Left renal pelvis (tissue), 4 donors: ENCODE measurements at places on chromosomes 2 and 18. TPM values are rescaled to one million over a fixed set of nuclear protein-coding genes. Genes with fewer than 3 reads are reported as not detected.

GRCh38 chr2:47008381-47009252, 93.0 kb upstream of the MCFD2 start:
- peak; percentile 64 for DNase-seq

GRCh38 chr18:59249199-59249774, 24.0 kb downstream of the RAX start:
- DNase-seq = peak; percentile 59

- DNase-seq = no peak
These were observed 22.8 kb upstream of the DNAH6 start for GRCh38 chr2:84493514-84493913.

DNA sequence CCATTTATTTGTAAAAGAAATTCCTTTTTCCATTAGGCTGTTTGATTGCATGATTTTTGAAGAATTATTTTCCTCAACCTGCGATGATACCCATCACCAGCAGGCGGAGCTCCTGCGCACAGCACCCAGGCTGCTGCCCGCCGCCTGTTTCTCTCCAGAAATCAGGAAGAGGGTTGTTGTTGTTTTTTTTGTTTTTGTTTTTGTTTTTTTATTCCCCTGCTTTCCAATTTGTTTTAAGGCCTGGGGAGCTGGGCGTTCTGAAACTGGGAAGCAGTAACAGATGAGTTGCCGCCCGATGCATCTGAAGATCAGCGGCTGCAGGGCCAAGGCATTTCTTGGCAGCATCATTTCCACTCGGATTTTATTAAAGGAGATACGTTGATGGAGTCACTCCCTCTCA, 132.1 kb downstream of the MBP start:
- DNase-seq = no peak

DNA sequence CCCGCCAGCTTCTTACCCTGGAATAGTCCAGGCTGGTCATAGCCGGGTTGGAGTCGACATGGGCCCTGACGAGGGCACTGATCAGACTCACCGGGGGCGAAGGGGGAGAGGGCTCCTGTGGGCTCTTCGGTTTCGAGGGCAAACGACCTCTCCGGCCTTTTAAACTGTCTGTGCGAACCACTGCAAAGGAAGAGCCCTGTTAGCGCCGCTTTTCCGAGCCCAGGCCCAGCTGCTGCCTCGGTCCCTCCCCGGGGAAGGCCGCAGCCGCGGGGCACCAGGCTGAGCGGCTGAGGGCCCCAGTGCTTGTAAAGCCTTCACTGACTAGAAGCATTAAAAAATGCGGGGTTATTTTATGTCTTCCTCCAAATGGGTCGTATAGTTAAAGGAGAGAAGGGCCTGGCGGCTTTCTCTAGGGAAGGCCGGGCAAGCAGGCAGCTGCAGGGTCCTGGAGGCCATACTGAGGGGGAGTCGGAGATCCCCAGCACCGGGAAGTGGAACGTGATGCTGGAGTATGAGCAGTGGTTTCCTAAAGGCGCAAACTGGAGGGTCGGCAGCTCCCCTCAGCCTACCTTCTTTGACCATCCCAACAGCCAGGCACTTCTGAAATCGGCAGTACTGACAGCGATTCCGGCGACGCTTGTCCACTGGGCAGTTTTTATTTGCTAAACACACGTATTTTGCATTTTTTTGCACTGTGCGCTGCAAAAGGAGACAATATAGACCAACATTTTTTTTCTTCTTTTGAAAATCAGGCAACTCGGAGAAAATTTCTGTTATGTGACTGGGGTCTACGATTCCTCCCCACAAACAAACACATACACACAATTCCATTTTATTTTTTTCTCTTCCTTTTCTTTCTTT, 4.5 kb downstream of the NR4A2 start:
- no peak for DNase-seq

DNA sequence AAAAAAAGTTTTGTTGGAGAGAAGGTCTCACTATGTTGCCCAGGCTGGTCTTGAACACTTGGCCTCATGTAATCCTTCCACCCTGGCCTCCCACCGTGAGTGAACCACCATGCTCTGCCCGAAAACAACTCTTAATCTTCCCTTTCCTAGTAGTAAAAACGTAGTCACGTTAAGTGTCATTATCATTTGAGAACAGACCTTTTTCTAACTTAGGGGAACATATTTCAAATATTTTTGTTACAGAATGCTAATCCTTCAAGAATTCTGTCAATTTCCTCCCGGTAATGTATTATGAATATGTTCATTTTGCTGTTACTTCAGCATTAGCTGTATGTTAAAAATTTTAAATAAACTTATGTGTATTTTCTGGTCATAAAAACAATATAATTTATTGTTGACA, 49.7 kb downstream of the MTA3 start:
- no peak for DNase-seq

GRCh38 chr18:22545066-22545760, 127.5 kb upstream of the CTAGE1 start:
- DNase-seq = no peak

The CXCR4 gene
- 50.4 TPM for polyA plus RNA-seq

The BMP10 gene
- polyA plus RNA-seq = not detected

- DNase-seq = peak; percentile 64
These were observed 35.3 kb upstream of the PPP1CB start for GRCh38 chr2:28716265-28716865.

DNA sequence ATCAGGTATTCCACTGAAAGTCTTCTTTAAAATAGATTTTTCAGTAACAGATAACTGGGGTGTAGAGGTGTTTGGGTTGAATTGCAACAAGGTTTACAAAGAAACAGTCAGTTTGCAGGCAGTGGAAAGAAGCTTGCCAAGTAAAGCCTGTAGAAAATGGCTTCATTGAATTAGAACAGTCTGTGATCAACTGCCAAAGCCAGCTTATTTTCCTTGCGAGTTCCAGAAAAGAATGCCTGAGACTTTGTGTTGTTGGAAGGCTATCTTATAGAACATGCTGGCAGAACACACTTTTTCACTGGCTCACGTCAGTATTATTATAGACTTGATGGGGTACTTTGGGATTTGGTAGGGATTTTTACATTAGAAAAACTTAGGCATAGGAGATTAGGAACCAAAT, 601.0 kb downstream of the XIRP2 start:
- DNase-seq = no peak

- DNase-seq = no peak
These were observed 14.2 kb upstream of the CXCR4 start for GRCh38 chr2:136131961-136132824.

- DNase-seq = no peak
These were observed 260.0 kb downstream of the GULP1 start for GRCh38 chr2:188551671-188552070.

DNA sequence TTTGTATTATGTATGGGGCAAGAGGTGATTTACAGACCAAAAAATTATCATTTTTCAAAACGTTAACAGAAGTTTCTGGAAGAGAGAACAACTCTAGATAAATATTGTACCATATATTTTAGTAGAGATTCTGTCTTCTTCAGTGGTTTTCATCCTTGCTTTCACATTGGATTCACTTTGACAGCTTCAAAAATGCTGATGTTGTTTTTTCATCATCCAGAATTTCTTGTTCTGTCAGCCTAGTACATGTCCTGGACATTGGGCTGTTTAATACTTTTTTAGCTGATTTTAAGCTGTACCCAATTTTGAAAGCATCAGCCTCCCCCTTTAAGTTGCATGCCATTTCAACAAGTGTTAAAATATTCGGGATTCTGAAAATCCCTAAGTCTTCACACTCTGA, 711.3 kb upstream of the LRATD1 start:
- no peak for DNase-seq

The C2orf66 gene
- polyA plus RNA-seq = 0.39 TPM

DNA sequence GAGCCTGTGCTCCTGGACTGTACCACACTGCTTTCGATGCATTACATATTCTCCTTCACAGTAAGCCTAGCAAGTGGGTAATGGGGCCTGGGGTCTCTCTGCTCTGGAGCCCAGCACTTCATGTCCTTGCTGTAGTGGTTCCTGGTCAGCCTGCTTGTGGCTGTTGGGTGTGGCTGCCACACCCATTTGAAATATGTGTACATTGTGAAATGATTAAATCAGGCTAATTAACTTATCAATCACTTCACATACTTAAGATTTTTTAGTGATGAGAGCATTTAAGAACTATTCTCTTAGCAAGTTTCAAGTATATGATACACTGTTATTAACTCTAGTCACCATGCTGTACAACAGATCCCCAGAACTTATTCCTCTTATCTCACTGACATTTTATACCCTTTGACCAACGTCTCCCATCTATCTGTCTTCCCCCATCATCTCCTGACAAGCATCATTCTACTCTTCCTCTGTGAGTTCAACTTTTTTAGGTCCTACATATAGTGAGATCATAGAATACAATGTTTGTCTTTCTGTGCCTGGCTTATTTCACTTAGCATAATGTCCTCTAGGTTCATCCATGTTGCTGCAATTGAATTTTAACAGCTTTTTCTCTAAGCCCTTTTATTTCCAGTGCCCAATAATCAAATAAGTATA, 92.1 kb downstream of the LYPD6 start:
- no peak for DNase-seq

- no peak for DNase-seq
These were observed 36.2 kb downstream of the ASB1 start for GRCh38 chr2:238462782-238463396.

DNA sequence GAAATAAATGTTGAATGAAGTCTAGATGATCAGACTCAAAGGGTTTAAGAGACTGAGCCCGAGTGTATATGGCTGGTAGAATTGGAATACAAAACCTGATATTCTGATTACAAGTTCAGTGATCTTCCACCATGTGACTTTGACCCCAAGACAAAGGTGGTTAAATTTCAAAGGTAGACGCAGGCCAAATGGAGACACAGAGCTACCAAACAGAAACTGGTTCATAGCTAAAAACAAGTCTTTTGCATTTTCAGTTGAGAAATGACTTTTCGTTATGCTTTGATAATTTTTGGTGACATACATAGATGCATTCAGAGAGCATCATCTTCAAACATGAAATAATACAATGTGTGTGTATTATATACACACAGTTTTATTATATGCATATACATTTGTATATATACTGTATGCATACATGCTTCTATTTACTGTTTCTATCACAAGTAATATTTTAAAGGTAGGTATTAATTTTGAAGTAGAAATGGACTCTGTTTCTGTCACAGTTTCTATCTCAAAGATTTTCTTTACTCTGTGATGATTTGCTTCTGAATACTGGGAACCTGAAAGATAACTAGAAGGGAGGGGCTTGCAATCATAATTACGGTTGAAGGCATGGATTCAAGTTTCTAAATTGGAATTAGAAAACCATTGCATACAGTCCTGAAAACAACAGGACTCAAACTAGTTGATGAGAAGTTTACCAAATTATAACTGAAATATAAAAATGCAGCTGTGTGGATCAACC, 142.3 kb downstream of the ABCA12 start:
- DNase-seq = no peak

- no peak for DNase-seq
These were observed 119.7 kb upstream of the KLF7 start for GRCh38 chr2:207285473-207285815.

- DNase-seq = no peak
These were observed 414.8 kb upstream of the ID2 start for GRCh38 chr2:8267048-8267447.

DNA sequence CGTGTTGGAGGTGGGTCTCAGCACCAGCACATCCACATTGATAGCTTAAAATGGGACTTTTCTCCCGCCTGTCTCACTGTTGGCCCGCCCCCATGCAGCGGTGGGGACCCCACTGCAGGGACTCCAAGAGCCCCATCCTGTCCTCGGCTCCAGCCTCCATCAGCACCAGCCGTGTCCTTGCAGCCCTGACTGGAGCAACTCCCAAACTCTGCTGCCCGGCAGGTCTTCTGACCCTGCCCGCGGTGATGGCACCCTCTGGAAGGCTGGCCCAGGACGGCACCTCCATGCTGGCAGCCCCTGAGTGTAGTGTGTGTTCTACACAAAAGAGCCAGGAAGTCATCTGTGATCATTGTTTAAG, 41.6 kb upstream of the KCNG2 start:
- DNase-seq = no peak

DNA sequence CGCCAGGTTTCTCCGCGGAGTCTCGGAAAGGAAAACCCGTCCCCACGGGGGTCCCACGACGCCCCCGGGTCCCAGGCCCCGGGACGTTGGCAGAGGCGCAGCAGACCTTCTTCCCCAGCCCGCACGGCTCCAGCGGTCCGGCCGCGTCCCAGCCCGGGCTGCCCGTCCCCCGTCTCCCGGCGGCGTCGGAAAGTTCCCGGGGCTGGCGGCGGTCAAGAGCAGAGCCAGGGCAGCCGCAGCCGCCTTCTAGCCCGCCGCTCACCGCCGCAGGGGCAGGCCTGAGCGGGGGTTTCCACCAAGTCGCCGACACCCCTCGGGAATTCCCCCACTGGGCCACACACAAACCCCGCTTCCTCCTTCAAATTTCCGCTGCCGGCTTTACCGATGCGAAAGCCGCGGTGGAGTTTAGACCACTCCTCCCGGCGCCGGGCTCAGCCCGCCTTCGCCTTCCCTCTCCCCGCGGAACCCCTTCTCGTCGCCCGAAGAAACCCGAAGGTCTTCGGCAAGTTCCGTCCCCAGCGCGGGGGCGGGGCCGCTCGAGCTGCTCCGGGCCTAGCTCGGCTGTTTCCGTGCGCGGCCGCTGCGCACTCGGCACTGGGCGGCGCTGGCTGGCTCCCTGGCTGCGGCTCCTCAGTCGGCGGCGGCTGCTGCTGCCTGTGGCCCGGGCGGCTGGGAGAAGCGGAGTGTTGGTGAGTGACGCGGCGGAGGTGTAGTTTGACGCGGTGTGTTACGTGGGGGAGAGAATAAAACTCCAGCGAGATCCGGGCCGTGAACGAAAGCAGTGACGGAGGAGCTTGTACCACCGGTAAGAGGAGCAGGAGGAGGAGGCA, at the start of gene CREB1:
CREB1 (plus strand) TSS at position 633 of the 830 bp plus-strand sequence. CDS start 25,674 bp downstream, outside the sequence.
- peak; percentile 97 for DNase-seq

- DNase-seq = no peak
These were observed 176.0 kb downstream of the LTBP1 start for GRCh38 chr2:33122726-33123125.

GRCh38 chr2:219569041-219569440, 2.3 kb downstream of the OBSL1 start:
- no peak for DNase-seq

GRCh38 chr2:6069381-6069780, 377.2 kb downstream of the SOX11 start:
- no peak for DNase-seq

DNA sequence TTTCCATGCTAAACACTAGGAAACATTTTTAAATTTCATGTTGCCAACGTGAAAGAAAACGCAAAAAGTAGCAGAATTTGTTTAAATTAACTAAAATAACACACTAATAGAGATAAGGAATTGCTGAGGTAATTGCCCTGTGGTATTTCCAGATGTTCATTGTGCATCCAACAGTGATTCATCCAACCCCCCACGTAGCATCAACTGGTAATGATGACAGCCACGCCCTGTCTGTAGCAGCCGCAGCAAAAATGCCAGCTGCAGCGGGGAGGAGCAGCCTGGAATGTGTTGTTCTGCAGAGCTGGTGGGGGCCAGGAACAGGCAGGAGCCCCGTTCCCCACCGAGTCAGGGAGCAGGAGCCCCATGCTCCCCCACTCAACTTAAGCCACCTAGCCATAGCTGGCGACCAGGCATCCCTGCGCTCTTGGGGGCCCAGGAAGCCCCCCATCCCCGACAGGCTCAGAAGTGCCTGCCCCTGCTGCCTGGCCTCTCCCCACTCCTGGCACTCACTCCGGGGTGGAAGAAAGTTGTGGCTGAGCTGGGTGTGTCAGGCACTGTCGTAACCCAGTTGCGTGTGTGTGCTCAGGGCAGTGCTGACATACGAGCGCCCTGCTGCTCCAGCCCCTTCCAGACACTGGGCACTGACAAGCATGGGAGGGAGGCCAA, 695.1 kb upstream of the ACVR2A start:
- no peak for DNase-seq
